LHCN-M2 (cell line): ENCODE measurements at places on chromosomes 7 and 10.

DNA sequence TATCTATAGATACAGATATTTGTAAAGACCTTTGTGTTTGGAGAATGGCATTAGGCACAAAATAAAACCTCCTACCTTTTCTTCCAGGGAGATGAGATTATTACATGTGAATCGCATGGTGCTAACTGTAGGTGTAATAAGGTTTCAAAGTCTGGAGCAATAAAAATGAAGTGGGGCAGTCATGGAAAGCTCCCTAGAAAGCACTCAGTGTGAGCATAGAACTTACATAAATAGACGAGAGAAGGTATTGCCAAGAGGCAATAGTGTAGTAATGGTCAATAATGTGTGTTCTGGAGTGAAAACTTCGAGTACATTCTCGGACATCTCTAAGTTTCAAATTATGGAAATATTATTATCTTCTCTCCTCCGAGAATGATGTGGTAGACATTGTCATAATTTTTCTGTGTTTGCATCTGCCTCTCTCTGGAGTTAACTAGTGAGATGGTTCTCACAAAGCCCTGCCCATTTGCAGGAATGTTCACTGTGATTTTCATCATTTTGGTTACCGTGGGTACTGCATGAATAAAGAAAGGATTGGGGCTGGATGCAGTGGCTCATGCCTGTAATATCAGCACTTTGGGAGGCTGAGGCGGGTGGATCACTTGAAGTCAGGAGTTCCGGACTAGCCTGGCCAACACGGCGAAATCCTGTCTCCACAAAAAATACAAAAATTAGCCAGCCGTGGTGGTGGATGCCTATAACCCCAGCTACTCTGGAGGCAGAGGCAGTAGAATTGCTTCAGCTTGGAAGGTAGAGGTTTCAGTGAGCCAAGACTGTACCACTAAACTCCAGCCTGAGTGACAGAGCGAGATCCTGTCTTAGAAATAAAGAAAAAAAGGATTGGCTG lies 10.6 kb downstream of the VIM start:
- DNase-seq, result peak; percentile 88

DNA sequence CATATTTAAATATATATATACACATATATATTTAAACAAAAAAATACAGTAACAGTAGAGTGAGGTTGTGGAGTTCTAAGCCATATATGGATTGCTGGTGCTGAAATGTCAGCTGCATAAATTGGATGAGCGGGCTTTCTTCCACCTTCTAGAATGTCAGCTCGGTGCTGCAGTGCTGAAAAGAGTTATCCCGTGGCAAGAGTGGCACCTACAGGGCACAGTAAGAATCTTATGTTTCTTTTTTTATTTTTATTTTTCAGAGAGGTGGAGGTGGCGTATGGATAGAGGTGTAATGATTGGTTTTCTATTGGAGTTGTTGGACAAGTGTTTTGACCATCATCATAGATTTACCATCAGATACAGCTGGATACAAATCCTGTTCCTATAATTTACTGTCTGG lies 86.2 kb upstream of the DYNC1I1 start:
- DNase-seq, result peak; percentile 73

GRCh38 chr7:94178230-94178629 lies 174.1 kb upstream of the BET1 start:
- no peak for DNase-seq

DNA sequence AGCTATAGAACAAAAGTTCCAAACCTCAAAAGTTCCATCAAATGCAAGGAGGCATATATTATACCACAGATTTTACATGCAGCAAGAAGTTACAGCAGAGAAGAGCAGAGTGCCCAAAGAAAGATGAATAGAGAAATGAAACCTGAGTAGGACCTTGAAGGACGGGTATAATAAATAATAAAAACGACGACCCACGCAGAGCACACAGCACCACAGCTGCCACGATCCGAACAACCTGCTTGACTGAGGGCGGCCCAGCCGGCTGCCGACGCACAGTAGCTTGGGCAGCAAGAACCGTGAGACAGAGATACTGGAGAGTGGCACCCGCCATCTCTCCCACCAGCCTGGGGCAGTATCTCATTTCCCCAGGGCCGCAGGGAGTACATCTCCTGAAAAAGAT lies 79.0 kb downstream of the HIPK2 start:
- no peak for DNase-seq

- no peak for DNase-seq
Measured at GRCh38 chr10:43424416-43424815, 12.5 kb upstream of the ZNF487 start.

DNA sequence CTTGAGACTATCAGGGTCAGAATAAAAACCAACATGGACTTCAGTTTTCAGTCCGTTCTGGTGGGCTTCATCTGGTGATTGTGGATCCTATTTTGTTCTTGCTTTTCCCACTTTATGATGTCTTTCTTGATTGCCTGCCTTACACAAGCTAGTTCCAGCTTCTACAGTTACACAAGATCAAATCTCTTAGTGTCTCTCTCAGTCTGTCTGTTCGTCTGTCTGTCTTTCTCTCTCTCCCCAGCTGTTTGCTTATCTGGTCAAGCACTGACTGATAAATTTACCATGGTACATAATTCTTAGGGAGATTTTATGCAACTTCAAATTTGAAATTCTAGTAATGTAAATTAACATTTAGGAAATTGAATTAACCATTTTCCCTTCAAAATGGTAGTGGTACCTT lies 35.8 kb downstream of the TAX1BP1 start:
- DNase-seq, result no peak

- no peak for DNase-seq
Measured at GRCh38 chr10:16742165-16742960, 74.9 kb downstream of the RSU1 start.

DNA sequence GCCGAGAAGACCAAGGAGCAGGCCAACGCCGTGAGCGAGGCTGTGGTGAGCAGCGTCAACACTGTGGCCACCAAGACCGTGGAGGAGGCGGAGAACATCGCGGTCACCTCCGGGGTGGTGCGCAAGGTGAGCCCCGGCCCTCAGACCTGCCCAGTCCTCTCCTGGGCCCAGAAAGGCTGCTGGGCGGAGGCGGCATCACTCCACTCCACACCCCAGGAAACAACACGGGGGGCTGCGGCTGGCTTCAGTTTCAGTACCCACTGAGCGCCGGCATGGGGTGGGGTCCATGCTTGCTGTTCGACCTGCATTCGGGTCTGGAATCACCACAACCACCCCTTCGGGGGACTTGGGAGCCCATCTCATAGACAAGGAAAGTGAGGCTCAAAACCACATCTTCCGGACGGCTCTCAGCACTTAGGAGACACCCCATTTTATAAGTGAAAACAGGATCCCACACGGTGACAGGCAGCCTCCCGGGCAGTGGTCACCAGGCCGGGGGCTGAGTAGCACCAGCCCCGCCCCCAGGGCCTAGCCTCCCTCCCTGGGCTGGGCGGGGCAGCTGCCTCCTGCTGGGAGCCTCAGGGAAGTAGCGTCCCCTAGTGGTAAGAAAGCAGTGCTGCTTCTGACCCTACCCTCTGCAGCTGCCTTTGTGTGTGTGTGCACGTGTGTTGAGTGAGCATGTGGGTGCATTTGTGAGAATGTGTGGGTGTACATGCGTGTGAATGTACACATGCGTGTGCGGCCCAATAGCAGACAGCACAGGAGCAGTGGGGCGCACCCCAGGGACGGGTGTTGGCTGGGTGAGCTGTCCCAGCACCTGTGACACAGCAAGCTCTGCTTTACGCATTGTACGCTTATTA lies 1.8 kb downstream of the SNCG start:
- peak; percentile 65 for DNase-seq

DNA sequence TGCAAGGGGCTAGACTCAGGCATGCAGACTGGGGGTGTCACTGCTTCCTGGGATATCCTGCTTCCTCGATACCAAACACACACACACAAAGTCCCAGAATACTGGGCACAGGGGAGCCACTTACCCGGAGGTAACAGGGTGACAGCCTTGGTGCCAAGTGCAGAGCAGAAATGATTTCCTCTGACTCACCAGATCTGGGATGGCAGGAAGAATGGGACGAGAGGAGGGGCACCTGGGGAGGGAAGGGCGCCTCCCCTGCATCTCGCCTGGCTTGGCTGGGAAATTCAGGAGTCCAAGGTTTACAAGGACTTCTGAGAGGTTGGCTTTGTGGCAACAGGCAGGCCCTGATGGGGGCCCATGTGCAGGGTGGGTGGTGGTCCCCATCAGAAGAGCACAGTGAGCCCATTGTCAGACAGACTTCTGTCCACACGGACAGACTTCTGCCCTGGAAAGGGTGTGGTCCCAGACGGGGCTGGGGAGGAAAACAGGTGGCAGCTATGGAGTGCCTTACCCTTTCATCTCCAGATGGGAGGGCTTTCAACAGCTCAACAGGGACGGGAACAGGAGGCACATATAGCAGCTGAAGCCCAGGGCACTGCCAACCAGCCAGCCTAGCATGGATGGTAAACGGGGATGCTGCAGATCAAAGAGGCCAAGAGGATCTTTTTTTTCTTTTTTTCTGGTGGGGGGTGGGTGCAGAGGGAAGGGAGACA lies 9.7 kb upstream of the CCL24 start:
- DNase-seq, result no peak

GRCh38 chr10:22230158-22230833 lies 12.5 kb upstream of the EBLN1 start:
- peak; percentile 84 for DNase-seq

- DNase-seq, result peak; percentile 19
Measured at GRCh38 chr7:48718731-48719378, 205.5 kb upstream of the CDC14C start.

DNA sequence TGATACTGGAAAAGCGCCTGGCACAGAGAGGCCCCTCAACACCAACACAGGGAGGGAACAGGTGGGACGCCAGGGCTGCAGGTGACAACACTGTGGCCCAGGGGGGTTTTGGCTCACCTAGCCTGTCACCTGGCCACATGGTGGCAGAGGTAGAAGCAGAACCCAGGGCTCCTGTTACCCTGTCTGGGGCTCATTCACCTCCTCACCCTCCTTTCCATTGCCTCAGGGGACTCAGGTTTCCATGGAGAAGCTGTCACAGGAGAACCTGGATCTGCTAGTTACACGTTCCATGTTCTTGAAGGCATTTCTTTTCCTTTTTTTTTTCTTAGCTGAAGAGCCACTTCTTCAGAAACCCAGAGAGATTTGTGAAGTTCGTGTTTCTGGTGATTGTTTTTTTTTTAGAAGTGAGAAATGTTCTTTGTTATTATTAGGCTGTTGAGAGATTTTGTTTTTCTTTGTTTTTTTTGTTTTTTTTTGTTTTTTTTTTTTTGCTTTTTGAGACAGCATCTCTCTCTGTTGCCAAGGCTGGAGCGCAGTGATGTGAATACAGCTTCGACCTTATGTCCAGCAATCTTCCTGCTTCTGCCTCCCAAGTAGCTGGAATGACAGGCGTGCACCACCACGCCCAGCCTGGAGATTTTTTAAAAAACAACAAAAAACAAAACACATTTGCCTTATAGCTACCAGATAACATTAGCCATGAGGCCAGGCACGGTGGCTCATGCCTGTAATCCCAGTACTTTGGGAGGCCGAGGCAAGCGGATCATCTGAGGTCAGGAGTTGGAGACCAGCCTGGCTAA lies 16.0 kb downstream of the DENND2A start:
- DNase-seq, result no peak

DNA sequence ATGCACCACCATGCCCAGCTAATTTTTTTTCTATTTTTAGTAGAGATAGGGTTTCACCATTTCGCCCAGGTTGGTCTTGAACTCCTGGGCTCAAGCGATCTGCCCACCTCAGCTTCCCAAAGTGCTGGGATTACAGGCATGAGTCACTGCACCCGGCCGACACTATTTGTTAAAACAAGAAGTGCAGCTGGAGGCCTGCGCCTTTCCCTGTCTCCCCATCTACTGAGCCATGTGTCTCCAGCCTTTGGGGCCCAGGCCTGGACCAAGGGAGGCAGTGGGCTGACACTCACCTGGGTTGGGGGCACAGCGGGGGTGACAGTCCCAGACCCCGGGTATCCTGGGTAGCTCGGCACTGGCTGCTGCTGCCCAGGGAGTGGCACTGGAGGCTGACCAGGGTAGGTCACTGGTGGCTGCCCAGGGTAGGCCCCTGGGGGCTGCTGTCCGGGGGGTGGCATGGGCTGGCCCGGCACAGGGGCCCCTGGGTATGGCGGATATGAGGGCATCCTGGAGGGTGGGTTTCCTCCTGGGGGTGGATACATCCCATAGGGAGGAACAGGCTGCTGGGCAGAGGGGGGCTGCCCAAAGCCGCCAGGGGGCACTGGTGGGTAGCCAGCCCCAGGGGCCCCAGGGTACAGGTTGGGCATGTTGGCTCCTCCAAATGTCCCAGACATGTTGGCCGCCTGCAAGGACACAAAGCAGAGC lies 36.3 kb downstream of the PLAC9 start:
- DNase-seq, result peak; percentile 38

- DNase-seq, result no peak
Measured at GRCh38 chr7:150311146-150311545, 12.0 kb upstream of the LRRC61 start.

GRCh38 chr10:127872011-127872761 lies 20.6 kb downstream of the CLRN3 start:
- DNase-seq, result no peak

- DNase-seq, result no peak
Measured at GRCh38 chr10:90394311-90394710, 463.5 kb downstream of the HTR7 start.

GRCh38 chr10:128087884-128088709 lies 38.1 kb downstream of the MKI67 start:
- DNase-seq, result no peak

- peak; percentile 37 for DNase-seq
Measured at GRCh38 chr7:18458830-18459229, 36.7 kb upstream of the HDAC9 start.

DNA sequence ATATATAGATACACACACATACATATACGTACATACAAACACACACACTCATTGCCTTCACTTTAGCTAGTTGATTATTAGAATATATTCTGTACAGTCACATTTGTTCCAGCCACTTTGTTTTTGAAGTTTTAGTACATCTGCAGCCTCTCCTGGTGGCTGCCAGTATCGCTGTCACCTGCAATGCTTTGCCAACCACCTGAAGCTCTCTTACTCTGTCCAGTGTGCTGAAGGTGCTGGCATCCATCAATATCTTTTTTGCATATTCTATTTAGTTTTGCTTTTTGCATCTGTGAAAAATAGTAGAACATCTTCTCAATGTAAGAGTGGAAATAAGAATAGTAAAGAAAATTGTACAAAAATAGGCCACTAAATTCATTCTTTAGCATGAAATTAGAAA lies 388.6 kb downstream of the EXOC4 start:
- DNase-seq, result no peak

DNA sequence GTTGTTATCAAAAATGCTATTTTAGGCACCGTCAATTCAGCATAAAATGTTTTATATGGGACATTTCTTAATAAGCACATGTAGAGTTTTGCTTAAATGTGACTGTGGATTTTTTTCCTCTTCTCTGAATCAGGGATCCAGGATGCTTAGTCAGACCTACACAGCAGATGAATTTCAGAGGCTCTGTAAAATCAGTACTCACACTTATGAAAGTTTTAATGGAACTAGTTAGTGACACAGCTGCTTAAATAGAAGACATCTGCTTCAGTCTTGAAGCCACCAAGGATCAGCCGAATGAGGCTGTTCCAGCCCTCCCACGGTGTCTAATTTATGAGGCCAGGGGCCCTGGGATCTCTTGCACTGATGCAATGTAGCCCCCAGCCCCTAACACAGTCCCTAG lies 136.0 kb downstream of the MYOF start:
- DNase-seq, result no peak

GRCh38 chr7:47586925-47587324 lies 5.0 kb upstream of the TNS3 start:
- DNase-seq, result no peak
